ENCODE measurements at places on chromosomes 3 and 15. TPM values are rescaled to one million over a fixed set of nuclear protein-coding genes. Genes with fewer than 3 reads are reported as not detected.

GRCh38 chr3:133962849-133963248 lies 66.9 kb downstream of the SLCO2A1 start:
- DNase-seq, result no peak

DNA sequence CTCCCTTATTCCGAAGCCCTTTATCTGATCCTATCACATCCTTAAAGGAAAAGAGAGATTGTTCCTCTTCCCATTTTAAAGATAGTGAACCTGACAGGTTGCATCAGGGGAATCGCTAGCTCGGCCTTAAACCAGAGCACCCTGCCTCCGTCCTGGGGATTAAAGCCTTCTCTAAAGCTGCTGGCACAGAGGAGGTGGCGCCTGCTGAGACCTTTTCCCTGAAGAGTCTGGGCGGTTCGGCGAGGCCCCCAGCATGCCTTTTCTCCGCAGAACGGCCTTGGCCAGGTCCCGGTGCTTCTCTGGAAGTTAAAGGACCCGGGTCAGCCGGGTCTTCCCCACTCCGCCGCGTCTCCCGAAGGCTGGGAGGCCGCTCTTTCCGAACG lies 593 bp downstream of the FAM219B start:
- no peak for DNase-seq

- DNase-seq, result no peak
Measured at GRCh38 chr3:105255350-105255749, 111.4 kb upstream of the ALCAM start.

- no peak for DNase-seq
Measured at GRCh38 chr15:99619712-99620111, 53.9 kb downstream of the MEF2A start.

Gene SNURF
- 1.4 TPM for total RNA-seq

DNA sequence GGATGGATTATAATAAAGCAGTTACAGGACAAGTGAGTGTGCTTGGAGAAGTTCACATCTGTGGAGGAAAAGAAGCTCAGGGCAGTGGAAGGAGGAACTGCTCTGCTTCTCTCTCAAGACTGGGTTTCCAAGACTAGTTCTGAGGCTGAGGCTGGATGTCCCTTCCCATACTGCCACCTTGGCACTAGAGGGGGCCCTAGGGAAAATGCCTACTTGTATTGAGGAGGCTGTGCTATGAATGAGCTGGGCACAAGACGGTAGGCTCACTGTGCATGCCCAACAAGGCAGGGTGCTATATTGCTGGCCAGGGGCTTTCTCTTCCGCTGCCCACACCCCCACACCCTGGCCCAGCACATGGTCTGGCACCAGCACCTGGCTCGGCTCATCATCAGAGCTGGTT lies 65.2 kb downstream of the SLCO2A1 start:
- DNase-seq, result no peak

DNA sequence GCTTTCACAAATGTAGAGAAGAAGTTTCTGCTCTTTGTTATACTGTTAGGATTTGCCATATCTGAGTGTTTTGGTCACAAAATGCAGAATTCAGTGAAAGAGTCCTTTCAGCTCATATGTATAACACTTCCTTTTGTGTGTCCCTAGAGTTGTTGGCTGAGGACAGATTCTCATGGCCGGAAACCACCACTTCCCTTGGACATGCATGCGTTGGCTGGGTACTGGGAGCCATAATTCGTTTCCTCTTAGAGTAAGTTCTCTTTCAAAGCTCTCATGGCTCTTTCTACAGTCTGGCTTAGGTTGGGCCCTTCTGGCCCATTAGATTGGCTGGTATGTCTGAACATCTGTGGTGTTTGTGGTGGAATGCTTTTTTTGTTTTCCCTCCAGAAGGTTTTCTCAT lies 298.5 kb downstream of the DIPK2A start:
- DNase-seq, result no peak

Gene STT3B
- total RNA-seq, result 125 TPM

Gene MORC1
- total RNA-seq, result not detected

DNA sequence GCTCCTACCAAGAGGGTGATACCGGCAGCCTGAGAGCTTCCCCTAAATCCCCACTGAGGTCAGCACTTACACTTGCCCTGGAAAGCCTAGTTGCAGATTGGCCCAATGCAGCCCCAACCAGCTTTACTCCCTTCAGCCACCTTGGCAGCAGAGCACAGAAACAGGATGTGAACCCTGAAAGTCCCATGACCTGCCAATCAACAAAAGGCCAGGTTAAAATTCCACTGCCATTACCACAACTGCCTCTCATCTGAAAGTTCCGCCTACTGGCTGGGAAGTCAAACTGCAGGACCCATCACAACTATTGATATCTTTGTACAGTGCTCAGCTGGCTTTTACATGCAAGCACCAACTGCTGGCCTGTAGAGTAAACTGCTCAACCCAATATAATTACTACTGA lies 156.2 kb downstream of the ZMAT3 start:
- no peak for DNase-seq

GRCh38 chr3:16239780-16240179 lies 25.0 kb downstream of the DPH3 start:
- DNase-seq, result no peak

DNA sequence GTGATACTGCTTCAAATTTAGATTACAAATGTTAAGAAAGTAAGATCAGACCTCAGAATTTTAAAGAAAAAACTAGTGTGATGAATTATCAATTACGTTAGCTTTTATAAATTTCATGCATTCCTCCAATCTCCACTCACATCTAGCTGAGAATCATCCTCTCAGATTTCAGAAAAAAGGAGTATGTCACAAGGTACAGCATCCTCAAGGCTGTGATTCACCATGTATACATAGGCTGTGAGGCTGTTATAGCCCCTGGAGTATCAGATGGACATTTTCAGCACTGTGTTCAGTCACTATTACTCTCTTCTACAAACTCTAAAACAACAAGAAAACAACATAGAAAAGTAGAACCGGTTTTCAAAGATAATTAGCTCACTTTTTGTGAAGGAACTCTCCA lies 214.4 kb downstream of the PCCB start:
- no peak for DNase-seq

DNA sequence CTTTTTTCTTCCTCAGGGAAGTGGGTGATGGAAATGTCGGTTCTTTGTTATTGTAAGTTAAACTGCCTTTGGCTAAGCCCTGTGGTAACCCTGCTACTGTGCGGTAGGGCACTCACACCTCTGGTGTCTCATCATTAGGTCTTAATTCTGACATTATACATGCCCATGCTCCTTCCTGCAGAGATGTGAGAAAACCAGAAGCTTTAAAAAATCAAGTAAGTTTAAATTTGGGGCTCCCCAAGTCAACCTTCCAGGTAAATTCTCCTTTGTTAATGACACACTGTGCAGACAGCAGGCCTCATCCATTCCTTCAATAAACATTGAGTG lies 155.8 kb downstream of the FAM43A start:
- DNase-seq, result no peak

DNA sequence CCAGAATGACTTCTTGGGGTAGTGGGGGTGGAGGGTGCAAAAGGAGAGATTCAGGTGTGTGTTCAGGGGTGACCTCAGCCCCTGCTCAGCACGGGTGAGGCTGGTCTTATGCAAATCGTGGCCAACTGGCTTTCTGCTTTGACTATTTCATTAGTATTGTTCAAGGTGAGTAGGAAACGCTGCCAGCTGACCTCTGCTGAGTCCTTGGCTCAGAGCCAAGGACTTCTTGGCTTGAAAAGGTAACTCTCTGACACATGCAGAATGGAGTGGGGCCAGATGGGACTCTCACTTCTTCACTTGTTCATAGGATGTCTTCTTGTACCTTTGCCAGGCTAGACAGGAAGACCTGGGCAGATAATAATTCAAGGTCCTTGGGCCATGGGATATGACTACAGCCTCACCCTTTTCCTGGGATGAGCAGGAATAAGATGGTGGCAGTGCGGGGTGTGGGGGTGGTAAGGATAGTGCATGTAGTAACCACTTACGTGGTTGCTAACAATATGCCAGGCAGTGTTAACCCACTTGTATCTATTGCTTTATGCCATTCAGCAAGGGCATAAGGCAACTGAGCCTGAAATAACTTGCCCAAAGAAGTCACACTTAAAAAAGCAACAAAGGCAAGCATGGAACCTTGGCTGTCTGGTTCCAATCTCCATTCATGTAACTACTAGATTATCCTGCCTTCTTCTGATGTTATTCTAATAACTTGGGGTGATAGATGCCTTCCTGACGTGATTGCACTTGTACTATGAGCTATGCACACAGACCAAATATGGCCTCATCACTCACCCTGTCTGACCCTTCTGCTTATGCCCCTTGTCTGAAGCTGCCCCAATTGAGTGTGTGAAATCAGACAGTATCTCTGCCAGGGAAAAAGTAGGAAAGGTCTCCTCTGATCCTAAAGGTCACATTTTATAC lies 193.1 kb downstream of the NR1D2 start:
- DNase-seq, result no peak

DNA sequence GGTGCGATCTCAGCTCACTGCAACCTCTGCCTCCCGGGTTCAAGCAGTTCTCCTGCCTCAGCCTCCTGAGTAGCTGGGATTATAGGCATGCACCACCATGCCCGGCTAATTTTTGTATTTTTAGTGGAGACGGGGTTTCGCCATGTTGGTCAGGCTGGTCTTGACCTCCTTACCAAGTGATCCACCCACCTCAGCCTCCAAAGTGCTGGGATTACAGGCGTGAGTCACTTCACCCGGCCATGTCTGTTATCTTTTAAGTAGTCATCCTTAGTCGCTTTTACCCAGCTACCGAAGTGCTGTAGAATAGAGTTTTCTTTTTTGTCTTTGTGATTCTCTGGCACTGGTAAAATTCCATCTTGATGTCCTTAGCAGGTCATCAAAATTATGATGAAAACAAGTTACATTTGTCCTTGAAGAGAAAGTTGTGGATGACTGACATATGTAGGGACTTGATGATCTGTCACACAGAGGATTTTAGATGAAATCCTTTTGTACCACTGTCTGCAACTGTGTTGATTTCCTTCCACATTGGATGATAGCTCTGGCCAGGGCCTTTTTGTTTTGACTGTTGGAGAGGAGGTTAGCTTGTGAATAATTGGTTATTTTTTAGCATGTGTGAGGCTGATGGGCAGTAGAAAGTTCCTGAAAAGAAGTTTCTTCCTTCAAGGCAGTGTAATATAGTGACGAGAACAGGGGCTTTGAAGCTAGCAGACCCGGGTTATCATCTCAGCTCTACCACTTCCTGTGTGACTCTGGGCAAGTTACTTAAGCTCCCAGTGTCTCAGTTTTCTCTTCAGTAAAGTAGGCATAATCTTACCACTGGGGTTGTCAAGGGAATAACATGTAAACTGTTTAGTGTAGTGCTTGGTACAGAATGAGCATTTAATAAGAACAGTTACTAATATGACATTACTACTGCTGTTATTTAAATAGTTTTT lies 18.8 kb downstream of the ATG7 start:
- DNase-seq, result peak; percentile 48

Gene IL1RAP
- total RNA-seq, result 29.6 TPM

Gene CAMKV
- not detected for total RNA-seq

DNA sequence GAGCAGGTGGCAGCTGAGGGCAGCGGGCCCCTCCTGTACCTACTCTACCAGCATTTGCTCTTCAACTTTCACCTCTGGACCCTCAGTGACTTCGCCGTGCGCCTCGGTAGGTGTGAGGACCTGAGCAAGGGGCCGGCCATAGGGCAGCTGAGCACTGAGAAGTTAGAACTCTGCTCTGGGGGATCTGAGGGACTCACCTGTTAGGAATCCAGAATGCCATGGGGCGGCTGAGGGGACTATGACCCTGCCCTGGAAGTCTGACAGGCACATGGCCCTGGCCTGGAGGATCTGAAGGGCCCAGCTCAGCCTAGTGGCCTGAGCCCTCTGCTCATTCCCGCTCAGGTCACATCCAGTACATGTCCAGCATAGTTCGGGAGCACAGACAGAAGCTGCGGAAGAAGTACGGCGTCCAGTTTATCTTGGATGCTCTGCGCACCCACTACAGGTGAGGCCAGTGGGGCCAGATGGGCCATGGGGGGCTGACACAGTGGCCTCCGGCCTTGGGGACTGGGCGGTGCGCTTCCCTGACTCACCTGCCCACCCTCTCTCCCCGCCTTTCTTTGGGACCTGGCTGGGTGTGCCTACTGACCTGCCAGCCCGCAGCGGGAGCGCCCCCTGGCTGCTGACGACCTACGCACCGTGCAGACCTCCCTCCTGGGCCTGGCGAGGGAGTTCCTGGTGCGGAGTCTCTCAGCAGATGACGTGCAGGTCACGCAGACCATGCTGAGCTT lies 18.8 kb downstream of the NBEAL2 start:
- DNase-seq, result no peak

- no peak for DNase-seq
Measured at GRCh38 chr3:172324611-172325203, 123.5 kb downstream of the GHSR start.

GRCh38 chr15:80780416-80781221 lies 1.4 kb downstream of the CEMIP start:
- DNase-seq, result peak; percentile 51

GRCh38 chr3:17111586-17111985 lies 226.8 kb downstream of the PLCL2 start:
- no peak for DNase-seq

Gene TMEM266
- total RNA-seq, result 0.21 TPM

DNA sequence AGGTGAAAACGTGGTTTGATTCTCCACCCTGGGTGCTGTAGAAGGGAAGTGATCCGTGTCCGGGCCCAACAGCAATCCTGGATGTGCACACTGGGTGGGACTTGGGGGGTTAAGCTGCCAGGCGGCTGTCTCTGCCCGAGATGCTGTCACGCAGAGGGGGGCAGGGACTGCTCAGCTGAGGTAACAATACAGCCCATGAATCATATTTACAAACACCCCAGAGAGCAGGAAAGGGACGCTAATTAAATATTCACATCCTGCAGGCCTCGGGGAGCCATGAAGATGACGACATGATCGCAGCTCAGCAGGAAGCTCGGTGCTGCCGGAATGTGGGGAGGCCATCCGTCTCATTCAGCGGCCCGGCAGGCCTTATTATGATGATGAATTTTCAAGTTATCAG lies 17.9 kb upstream of the CRABP1 start:
- peak; percentile 94 for DNase-seq

- peak; percentile 90 for DNase-seq
Measured at GRCh38 chr3:64685800-64686445, 1.9 kb downstream of the ADAMTS9 start.

GRCh38 chr3:187051724-187052366 lies 87.5 kb downstream of the RPL39L start:
- DNase-seq, result no peak

Gene CCDC13
- total RNA-seq, result 0.39 TPM

GRCh38 chr3:154316974-154317767 lies 7.1 kb downstream of the DHX36 start:
- DNase-seq, result no peak

GRCh38 chr3:70658513-70659310 lies 346.3 kb upstream of the MDFIC2 start:
- DNase-seq, result no peak

- no peak for DNase-seq
Measured at GRCh38 chr3:40994611-40995010, 204.7 kb upstream of the CTNNB1 start.
